Stimulated activated CD4-positive, alpha-beta T cell treated with anti-CD3 and anti-CD28 coated beads, Interleukin-1b, Interleukin-23, amount 100 ng/mL, for 24 hours (primary cell): ENCODE measurements at places on chromosomes 5 and 9.

GRCh38 chr5:172644711-172645110 lies 3.6 kb downstream of the NEURL1B start:
- DNase-seq, result no peak

DNA sequence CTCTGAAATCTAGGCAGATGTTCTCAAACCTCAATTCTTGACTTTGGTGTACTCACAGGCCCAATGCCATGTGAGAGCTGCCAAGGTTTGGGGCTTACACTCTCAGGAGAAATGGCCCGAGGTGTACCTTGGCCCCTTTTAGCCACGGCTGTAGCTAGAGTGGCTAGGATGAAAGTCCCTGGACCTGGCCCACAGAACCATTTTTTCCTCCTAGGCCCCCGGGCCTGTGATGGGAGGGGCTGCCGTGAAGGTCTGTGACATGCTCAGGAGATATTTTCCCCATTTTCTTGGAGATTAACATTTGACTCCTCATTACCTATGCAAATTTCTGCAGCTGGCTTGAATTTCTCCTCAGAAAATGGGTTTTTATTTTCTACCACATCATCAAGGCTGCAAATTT lies 1296.5 kb downstream of the MAT2B start:
- DNase-seq, result no peak

- no peak for DNase-seq
Observed at GRCh38 chr9:75299324-75299723, 211.0 kb downstream of the OSTF1 start.

DNA sequence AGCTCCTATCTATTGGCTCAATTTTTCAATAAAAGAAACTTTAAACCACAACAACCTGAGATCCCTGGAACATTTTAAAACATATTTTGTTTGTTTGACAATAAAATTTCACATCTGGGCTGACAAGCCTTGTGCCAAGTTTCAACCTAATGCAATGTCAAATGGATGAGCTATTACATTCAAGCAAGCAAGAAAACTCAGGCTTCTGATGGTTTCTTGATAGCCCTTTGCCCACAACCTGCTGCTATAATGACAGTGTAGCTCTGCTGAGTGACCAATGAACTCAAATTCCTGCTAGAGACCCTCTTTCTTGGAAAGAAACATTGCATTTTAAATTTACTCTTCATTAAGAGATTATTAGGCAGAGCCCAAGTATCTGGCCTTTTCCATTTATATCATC lies 472.9 kb downstream of the ARHGEF28 start:
- no peak for DNase-seq

GRCh38 chr5:149362541-149362940 lies 4.7 kb downstream of the PCYOX1L start:
- DNase-seq, result no peak

- DNase-seq, result no peak
Observed at GRCh38 chr5:98157368-98157767, 616.1 kb upstream of the RGMB start.

GRCh38 chr5:9207817-9208418 lies 338.0 kb downstream of the SEMA5A start:
- DNase-seq, result no peak

GRCh38 chr5:157351802-157352092 lies 85.8 kb downstream of the CYFIP2 start:
- no peak for DNase-seq

DNA sequence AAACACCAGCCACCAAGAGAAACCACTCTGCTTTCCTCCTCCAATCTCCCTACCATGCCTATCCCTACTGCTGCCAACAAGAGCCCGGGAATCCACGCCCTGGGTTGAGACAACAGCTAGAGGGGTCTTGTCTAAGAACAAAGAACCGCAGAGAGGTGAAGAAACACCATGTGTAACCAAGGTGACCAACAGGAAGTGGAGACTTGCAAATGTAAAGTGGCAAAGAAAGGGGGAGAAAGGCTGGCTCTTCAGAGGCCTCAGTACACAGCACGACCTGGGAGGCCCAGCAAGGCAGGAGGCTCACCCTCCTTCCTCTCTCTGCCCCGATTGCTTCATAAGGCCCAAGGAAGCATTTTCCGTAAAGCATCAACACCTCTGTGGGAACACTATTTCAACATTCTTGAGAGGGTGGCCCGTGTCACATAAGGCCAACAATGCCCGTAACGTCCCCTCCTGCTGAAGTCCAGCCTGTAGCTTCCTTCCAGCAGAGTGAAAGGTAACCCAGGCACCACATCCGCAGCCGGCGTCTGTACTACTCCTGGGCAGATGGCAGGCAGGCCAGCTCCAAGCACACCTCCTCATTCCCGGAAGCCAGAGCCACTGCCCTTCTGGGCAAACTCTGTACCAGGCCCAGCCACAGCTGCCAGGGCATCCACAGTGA lies 18.3 kb downstream of the CCNJL start:
- DNase-seq, result no peak

DNA sequence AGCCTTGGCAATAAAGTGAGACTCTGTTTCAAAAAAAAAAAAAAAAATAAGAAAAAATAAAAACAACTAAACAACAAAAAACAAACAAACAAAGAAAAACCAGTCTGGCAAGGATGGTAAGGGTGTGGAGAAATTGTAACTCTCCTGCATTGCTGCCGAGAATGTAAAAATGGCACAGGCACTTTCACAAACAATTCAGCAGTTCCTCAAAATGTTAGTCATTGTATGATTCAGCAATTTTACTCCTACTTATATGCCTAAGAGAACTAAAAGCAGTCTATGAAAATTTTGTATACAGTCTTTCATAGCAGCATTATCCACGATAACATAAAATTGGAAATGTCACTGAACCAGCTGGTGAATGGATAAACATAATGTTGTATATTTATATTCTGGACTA lies 280.4 kb downstream of the CDH9 start:
- no peak for DNase-seq

- no peak for DNase-seq
Observed at GRCh38 chr5:179839328-179840256, 18.9 kb downstream of the SQSTM1 start.

DNA sequence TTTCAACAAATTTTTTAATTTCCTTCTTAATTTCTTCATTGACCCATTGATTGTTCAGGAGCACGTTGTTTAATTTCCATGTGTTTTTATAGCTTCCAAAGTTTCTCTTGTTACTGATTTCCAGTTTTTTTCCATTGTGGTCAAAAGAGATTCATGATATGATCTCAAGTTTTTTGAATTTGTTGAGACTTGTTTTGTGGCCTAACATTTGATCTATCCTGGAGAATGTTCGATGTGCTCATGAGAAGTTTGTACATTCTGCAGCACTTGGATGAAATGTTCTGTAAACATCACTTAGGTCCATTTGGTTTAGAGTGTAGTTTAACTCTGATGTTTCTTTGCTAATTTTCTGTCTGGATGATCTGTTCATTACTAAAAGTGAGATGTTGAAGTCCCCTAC lies 14.7 kb upstream of the PPIC start:
- no peak for DNase-seq

DNA sequence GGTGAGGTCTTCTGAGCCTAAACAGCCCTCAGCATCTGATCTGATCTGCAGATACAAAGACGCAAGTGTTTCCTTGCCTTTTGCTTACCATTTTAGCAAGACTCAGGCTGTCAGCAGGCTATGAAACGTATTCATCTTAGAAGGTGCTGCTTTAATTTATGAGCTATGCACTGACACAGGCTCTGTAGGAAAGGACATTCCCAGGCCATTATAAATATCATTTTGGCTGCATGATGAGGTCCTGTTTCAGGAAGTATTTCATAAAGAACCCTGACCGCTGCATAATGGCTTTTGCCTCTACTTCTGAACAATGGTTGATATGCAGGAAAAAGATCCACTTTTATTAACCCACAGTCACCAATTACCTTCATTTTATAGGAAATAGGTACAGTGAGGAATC lies 98.4 kb upstream of the CAST start:
- no peak for DNase-seq

- DNase-seq, result no peak
Observed at GRCh38 chr5:178490935-178491652, 99.1 kb downstream of the COL23A1 start.

GRCh38 chr5:72293495-72294055 lies 26.5 kb downstream of the MRPS27 start:
- no peak for DNase-seq

- DNase-seq, result no peak
Observed at GRCh38 chr9:104448036-104448435, 56.0 kb upstream of the OR13F1 start.

GRCh38 chr9:93164085-93164484 lies 19.9 kb upstream of the WNK2 start:
- DNase-seq, result no peak

DNA sequence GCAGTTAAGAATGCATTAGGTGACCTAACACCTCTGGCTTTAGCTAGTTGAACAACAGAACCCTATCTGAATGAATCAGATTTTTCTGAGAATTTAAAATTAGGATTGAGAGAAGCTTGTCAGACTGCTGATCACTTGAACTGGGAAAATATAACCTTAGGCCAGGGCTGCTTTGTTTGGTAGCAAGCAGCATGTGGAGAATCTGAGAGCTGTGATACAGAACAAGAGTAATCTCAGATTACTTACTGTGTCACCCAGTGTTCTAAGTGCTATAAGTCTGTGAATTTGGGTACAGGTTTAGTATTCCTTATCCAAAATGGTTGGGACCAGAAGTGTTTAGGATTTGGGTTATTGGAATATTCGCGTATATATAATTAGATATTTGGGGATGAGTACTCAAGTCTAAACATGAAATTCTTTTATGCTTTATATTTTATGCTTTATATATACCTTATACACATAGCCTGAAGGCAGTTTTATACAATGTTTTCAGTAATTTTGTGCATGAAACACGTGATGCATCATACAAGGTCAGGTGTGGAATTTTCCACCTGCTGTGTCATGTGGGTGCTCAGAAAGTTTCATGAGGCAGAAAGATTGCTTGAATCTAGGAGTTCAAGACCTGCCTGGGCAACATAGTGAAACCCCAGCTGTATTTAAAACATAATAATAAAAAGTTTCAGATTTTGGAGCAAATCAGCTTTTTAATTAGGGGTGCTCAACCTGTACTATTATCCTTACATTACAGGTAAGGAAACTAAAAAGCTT lies 8.3 kb upstream of the CHD1 start:
- no peak for DNase-seq

DNA sequence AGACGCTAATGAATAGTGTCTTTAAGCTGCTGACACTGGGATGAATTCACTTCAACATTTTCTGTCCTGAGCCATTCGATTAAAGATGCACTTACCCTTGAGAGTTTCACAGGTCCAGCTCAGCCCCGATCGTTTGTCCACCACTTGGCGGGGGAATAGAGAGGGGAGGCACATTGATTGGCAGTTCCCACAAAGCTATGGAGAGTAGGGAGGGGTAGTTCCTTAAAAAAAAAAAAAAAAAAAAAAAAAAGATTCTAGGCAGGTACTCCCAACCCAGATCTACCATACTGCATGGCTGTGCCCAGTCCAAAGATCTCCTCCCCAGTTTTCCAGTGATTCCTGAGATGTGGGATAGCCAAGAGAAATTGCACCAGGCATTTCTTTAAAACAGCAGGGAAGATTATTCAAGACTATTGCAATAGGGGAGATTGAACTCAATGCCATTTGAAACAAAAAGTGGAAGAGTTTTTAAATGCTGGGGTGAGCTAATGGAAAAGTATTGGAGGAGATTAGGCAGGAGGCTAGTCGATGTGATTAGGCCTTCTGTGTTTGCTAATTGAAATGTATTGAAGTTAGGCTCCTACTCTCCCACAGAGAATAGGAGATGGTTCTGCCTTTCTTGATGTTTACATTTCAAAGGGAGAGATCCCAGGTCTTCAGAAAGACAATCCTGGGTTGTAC lies 2217.4 kb upstream of the WWC1 start:
- no peak for DNase-seq

GRCh38 chr5:172173564-172174153 lies 14.4 kb downstream of the STK10 start:
- DNase-seq, result peak; percentile 59

DNA sequence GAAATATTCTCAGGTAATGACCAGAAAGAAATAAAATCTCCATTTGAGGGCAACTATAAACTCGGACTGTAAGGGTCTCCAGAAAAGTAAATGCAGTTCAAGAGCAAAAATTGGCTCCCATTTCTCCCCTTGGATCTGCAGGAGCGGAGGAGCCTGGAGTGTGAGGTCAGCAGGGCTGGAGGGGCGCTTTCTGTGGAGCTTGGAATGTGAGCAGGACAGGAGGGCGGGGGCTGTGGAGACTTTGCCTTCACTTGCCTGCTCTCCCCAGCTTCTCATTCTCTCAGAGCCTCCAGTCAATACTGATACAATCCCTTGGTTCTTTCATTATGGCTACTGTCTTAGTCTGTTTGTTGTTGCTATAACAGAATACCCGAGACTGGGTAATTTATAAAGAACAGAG lies 162.8 kb upstream of the ANKH start:
- DNase-seq, result no peak

DNA sequence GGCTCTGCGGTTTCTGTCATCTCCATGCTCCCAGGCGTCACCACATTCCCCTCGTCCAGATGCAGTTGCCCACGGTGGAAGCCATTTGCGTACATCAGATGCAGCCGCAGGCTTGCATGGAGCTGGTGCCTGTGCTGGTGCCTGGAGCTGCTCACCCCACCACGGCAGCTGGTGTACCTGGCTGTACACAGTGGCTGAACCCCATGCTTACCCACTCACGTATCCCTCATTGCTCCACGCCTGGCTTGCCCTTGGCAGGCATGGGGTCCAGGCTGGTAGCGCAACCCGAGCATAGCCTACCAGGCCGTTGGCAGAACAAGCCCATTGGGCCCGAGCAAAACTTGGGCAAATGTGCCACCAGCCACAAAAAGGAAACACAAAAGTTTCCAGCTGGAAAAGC lies 159.5 kb downstream of the GHR start:
- no peak for DNase-seq

- DNase-seq, result no peak
Observed at GRCh38 chr9:5892456-5893133, 1.9 kb downstream of the MLANA start.

- DNase-seq, result no peak
Observed at GRCh38 chr9:12775679-12776512, 1.1 kb downstream of the LURAP1L start.

- no peak for DNase-seq
Observed at GRCh38 chr9:16152276-16153101, 599.6 kb downstream of the CCDC171 start.

- DNase-seq, result no peak
Observed at GRCh38 chr5:119400245-119400644, 44.4 kb downstream of the TNFAIP8 start.

GRCh38 chr5:39475881-39476842 lies 51.4 kb upstream of the DAB2 start:
- DNase-seq, result no peak

DNA sequence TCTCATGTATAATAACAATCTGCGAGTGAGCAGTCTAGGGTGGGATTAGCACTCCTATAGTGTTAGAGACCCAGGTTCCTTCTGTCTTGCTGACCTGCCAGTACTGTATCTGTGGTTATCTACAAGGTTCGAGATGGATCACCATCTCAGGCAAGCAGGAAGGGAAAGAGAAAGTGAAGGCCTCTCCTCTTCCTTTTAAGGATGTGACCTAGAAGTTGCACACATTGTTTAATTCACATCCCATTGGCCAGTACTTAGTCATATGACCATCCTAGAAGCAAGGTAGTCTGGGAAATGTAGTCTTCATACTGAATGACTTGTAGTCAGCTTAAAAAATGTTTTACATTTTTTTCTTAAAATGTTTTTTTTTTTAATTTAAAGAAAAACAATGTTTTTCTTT lies 168.6 kb downstream of the CARTPT start:
- DNase-seq, result no peak
